Activated T-helper 2 cell treated with anti-CD3 and anti-CD28 coated beads, Interferon-gamma antibody, Interleukin-2, Interleukin-4, amounts not matched to agents 10 μg/mL and 5 μg/mL and 100 μg/mL, durations not matched to agents 14 hours and 24 hours and 36 hours (primary cell): ENCODE measurements at places on chromosomes 13 and 19. TPM values are rescaled to one million over a fixed set of nuclear protein-coding genes. Genes with fewer than 3 reads are reported as not detected.
A peak's percentile ranks its signal among the peaks of the same experiment; 100 is the strongest.

DNA sequence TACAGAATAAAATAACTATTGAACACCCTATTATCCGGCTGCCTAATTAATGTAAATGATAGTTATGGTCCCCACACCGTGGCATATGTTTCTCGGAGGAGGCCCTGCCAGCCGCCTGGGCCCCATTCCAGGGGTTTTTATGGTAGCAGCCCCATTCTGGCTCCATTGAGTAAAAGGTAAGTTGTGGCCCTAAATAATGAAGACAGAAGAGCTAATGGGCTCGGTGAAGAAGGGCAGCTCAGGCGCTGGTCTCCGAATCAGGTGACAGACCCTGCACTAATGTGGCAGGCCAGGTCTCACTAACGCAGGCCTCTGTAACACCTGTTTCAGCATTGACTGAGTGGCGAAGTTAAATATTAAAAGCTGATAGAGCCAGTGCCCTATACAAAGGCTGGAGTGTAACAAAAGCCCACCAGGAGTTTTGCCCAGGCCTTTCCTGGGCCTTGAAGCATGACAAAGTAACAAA is 19.1 kb downstream of the POP4 start:
- DNase-seq = no peak
- H3K4me3 ChIP-seq = no peak overlapping the region
- no peaks in the 10 kb centered on the region for H3K36me3 ChIP-seq
- H3K27me3 ChIP-seq = no peaks in the 10 kb centered on the region
- peaks cover 41% of the 10 kb centered on the region for H3K4me1 ChIP-seq

Gene HCN2
- 0.52 and 0.64 TPM in 2 replicates for total RNA-seq

DNA sequence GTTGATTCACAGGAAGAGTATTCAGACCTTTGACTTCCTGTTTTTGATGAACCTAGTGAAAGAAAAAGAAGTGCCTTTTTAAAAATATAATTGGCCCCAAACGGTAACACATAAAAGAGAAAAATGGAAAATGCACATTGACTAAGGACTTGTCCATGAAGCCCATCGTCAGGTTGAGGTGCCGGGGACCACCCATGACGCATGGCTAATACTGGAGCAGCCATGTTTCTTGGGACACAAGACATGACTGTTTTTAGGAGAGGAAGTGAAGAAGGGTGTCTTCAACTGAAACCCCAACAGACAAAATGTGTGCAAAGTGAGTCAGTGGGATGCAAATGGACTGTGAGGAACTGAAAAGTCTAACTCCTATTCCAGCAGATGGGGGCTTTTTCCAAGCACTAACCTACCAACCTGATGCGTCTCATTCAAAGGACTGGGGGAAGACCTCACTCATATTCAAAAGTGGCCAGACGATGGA is 459.4 kb downstream of the FOXO1 start:
- H3K4me1 ChIP-seq = peaks cover 22% of the 10 kb centered on the region
- H3K36me3 ChIP-seq = peaks cover 19% of the 10 kb centered on the region
- peak overlapping the region; percentile 97 for H3K27ac ChIP-seq
- no peaks in the 10 kb centered on the region for H3K27me3 ChIP-seq
- DNase-seq = no peak

- H3K27ac ChIP-seq = no peak overlapping the region
- H3K36me3 ChIP-seq = no peaks in the 10 kb centered on the region
- H3K27me3 ChIP-seq = no peaks in the 10 kb centered on the region
Measured at GRCh38 chr13:22487932-22488331, 692.8 kb upstream of the SGCG start.

Gene CAMSAP3
- 0.23 and 0.55 TPM in 2 replicates for total RNA-seq

GRCh38 chr19:29953352-29954247 is 11.6 kb downstream of the URI1 start:
- H3K4me1 ChIP-seq = peaks cover 25% of the 10 kb centered on the region
- no peak for DNase-seq
- no peak overlapping the region for H3K27ac ChIP-seq
- H3K27me3 ChIP-seq = no peaks in the 10 kb centered on the region
- no peak overlapping the region for H3K4me3 ChIP-seq
- peaks cover 61% of the 10 kb centered on the region for H3K36me3 ChIP-seq

DNA sequence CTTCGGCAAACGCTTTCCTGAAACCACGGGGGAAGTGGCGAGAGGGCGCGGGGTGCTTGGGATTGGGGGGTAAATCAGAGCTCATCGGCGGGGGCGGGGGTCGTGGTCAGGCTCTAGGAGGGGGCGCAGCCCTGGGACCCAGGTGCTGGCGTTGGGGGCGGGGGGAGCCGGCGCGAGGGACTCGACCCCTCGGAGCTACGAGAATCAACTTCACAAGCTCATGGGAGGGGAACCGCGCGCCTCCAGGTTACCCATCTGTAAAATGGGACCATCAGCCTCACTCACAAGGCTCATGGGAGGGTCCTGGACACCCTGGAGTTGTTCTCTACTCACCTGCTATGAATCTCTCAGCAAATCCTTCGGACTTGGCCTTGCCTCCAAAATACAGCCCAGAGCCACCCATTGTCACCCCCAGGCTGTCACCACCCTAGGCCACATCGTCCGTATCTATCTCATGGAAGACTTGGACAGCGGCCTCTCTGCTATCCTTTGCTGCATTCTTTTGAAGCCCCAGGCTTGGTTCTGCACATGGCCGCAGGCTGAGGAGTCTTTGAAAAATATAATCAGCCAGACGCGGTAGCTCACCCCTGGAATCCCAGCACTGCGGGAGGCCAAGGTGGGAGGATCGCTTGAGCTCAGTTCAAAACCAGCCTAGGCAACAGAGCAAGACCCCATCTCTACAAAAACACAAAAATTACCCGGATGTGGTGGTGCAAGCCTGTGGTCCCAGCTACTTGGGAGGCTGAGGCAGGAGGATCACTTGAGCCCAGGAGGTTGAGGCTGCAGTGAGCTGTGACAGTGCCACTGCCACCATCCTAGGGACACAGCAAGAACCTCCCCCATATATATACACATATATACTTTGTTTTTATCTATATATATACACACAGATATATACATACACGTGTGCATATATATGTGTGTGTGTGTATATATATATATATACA is 939 bp upstream of the RANBP3 start:
- peaks cover 54% of the 10 kb centered on the region for H3K4me1 ChIP-seq
- peak overlapping the region; percentile 90 for H3K27ac ChIP-seq
- no peaks in the 10 kb centered on the region for H3K27me3 ChIP-seq
- H3K4me3 ChIP-seq = peak overlapping the region; percentile 98
- peaks cover 33% of the 10 kb centered on the region for H3K36me3 ChIP-seq

GRCh38 chr13:98507282-98507797 is 69.6 kb downstream of the STK24 start:
- DNase-seq = no peak
- H3K27me3 ChIP-seq = no peaks in the 10 kb centered on the region
- H3K4me1 ChIP-seq = peaks cover 68% of the 10 kb centered on the region
- no peak overlapping the region for H3K4me3 ChIP-seq

- no peaks in the 10 kb centered on the region for H3K4me1 ChIP-seq
- no peak for DNase-seq
- no peak overlapping the region for H3K27ac ChIP-seq
- no peaks in the 10 kb centered on the region for H3K36me3 ChIP-seq
Measured at GRCh38 chr13:34748596-34748995, 193.5 kb upstream of the NBEA start.

Gene ZNF560
- total RNA-seq = not detected in 2 replicates

GRCh38 chr19:16801600-16802013 is 27.6 kb upstream of the SIN3B start:
- H3K4me1 ChIP-seq = no peaks in the 10 kb centered on the region
- H3K27me3 ChIP-seq = no peaks in the 10 kb centered on the region
- DNase-seq = no peak
- no peaks in the 10 kb centered on the region for H3K36me3 ChIP-seq
- H3K4me3 ChIP-seq = no peak overlapping the region
- H3K27ac ChIP-seq = no peak overlapping the region

Gene RASIP1
- total RNA-seq = 0.57 and 1.0 TPM in 2 replicates
